ENCODE measurements at places on chromosomes 12 and 14.
A peak's percentile ranks its signal among the peaks of the same experiment; 100 is the strongest.

DNA sequence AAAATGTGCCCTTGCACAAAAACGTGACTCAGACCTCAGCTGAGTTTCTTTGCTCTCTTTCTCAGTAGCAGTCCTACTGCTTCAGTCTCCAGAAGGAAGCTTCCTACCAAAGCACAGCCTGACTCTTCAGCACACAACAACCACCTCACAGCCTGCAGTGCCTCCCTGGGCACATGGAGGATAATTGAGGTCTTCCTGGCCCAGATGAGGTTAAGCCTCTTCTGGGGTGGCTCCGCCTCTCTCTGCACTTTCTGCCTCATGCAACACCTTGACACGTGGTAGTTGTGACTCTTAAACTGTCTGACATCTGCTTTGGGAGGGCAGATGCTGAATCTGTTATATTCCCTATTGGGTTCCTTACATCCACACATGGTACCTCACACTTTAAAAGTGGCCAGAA lies 33.8 kb downstream of the GIT2 start:
- DNase-seq, result no peak

GRCh38 chr12:108605000-108605689 lies 7.3 kb upstream of the TMEM119 start:
- DNase-seq, result no peak

DNA sequence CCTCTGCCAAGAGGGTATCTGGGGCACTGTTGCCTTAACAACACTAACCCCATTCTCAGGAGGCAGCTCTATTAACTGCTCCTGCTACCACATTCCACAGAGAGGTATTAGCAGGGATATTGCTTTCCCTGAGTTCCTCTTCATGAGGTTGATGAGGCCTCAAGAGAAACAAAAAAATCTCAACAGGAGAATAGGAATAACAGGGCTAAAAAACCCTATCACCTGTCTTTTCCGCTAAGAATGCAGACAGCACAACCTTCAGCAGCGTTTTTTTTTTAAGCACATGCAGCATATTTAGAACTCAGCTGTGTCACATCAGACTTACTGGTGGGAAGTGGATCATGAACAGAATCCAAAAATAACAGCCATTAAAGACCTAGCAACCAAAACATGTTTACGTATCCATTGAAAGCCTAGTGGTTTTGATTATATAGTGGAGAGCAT lies 29.2 kb downstream of the ATF7 start:
- DNase-seq, result no peak

GRCh38 chr14:58401587-58401986 lies 5.9 kb downstream of the TOMM20L start:
- DNase-seq, result no peak

DNA sequence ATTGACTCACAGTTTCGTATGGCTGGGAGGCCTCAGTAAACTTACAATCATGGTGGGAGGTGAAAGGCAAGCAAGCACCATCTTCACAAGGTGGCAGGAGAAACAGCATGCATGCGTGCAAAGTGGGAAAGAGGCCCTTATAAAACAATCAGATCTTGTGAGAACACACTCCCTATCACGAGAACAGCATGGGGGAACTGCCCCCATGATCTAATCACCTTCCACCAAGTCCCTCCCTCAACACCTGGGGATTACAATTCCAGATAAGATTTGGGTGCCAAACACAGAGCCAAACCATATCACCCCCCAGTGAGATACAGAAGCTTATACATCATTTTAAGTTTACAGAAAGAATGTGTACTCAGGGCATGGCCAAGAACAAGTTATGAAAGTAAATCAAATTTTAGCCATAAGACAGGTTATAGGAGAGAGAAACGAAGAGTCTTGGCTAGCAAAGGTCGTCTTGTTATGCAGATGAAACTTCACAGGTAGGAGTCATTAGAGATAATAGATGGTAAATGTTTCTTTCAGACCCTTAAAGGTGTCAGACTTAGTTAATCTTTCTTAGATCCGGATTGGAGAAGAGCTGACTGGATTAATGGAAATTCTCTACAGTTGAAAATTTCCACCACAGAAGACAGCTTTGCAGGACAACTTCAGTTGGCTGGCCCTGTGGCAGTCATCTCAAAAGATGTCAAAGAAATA lies 79.8 kb upstream of the SEL1L start:
- DNase-seq, result no peak

DNA sequence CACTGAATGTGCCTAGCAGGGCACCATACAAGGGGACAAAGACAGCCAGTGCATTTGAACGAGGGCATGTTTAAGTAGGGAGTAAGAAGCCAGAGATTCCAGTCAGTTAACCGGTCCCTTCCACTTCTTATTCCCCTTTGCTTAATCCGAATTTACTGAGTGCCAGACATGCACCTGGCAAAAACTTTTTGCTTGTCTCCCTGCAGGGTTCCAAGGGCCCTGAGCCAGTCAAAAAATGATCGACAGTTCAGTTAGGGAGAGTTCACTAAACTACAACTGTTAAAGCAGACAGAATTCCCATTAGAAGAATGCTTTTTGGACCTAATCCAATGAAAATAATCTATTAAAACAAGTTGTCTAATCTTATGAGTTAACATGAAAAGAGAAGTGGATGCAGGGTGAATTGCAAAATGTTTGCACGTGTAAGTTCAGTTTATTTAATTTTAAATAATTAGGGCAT lies 193.8 kb downstream of the TMTC2 start:
- no peak for DNase-seq

DNA sequence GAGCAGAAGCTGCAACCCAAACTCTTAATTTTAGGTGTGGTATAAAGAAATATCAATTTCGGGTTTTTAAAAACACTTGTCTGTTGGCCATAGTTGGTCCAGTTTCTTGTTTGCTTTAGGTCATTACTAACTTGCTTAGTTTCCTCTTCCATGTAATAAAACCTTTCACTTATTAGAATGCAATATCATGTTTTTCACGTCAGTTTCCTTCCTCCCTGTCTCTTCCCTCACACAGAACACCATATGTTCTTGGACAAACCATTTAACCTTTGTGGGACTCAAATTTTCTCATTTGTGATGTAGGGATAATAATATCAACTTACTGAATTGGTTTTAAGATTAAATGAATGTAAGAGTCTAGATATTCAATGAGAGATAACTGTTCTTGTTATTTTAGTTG lies 22.9 kb downstream of the PMCH start:
- DNase-seq, result no peak

- no peak for DNase-seq
Observed at GRCh38 chr14:59247801-59248584, 59.5 kb downstream of the DAAM1 start.

GRCh38 chr14:21068521-21069387 lies 1.4 kb upstream of the ARHGEF40 start:
- peak; percentile 30 for DNase-seq

GRCh38 chr12:28811457-28811856 lies 337.6 kb upstream of the FAR2 start:
- no peak for DNase-seq

DNA sequence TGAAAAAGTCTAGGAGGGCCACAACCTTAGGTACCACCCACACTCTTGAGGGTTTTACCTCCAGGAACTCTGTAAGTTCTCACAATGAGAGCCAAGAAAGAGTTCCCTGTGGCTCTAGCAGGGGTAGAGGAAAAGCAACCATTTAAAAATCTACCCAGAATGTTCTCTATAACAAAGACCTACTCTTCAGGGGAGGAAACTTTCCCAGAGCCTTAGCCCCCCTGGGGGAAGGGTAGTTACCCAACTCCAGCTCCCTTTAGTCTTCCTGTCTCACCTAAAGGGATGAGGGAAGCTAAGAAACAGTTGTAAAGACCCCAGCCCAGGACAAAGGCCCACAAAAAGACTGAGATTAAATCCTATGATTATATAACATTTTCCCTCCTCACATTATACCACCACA lies 46.2 kb upstream of the JDP2 start:
- no peak for DNase-seq

- no peak for DNase-seq
Observed at GRCh38 chr14:85583380-85583779, 53.4 kb downstream of the FLRT2 start.

DNA sequence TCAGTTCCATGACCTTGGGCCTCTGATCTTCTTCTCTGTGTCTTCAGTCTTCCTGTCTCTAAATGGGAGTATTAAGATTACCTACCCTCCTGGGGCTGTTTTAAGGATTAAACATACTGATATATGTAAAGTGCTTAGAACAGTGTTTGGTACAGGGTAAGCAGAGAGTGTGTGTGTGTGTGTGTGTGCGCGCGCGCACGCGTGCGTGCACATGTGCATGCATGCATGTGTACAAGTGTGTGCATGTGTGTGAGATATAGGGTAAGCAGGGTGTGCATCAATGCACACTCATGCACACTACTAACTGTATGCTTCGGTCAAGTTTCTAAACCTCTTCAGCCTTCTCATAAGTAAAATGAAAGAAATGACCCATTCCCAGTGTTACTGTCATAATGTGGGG lies 196.6 kb downstream of the NTF3 start:
- DNase-seq, result no peak

DNA sequence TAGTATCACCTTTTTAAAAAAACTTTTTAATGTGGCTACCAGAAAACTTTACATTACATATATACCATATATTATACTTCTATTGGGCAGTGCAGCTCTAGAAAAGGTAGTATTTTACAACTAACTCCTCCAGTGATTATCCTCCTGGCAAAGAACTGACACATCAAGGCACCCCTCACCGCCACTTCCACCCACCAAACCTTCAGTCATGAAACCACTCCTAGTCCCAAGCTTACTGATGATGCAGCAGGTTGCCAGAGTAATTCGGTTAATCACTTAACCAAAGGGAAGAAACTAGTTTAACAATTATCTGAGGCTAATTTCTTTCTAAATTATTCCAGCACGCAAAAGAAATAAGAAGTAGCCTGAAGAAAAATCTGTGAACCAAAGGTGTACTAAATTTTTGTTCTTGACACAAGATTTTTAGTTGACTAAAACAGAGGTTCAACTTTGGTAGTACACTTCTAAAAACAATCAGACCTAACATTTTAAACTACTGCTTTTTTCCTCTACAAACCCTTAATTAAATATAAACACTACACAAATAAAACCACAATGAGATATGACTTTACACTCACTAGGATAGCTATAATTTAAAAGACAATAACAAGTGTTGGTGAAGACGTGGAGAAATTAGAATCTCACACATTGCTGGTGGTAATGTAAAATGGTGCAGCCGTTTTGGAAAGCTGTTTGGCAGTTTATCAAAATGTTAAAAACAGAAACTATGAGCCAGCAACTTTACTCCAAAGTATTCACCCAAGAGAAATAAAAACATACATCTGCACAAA lies 16.7 kb downstream of the SPPL3 start:
- DNase-seq, result peak; percentile 23

GRCh38 chr14:68893566-68893965 lies 85.5 kb downstream of the ACTN1 start:
- no peak for DNase-seq

DNA sequence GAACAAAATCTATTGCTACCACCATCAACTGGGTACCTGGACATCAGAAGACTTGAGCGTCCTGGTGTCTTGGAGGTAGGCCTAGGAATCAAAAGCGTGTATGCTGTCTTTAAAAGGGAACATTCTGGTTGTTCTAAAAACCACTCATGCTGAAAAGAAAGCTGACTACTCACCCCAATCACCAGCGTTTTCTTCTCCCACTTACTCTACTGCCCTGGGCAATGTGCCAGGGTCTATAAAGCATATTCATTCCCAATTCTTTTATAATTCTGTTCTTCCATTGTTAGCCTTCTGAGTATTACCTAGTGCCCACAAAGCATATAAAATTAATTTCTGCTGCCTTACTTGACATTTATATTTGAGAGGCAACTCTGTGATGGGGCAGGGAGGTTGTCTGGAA lies 133.4 kb downstream of the KCNA5 start:
- DNase-seq, result no peak

DNA sequence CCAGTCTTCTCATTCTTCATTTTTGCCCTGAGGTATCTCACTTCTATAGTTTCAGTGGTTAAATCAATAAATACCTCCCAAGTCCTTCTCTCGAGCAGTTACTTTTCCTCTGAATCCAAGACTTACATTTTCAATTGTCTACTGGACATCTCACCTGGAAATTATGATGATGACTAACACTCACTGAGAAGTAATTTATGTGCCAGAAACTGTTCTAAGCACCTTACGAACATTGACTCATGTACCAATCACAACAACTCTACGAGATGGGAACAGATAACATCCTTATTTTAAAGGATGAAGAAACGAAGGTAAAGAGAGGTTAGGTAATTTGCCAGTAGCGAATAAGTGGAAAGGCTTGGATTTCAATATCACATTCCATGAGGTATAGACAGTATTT lies 94.1 kb downstream of the EML5 start:
- no peak for DNase-seq

DNA sequence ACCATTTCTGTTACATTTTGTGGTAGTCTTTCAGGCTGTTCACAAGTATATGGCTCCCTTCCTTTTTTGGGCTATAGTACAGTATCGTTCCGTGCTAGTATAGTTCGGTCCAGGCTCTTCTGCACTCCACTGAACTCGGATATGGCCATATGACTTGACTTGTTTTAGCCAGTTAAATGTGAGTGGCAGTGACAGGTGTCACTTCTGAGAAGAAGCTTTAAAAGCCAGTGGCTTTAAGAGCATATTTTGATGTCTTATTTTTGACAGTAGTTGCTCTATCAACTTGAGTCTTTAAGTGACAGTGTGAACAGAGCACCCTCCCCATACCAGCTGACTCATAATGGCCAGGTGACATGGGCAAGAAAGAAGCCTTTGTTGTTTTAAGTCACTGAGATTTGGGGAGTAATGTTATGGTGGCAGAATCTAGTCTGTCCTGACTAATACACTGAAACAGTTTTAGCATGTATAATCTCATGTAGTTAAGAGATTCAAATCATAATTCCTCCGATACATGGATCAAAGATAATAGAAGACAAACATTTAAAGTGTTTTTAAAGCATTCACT lies 64.6 kb downstream of the ANO4 start:
- no peak for DNase-seq

DNA sequence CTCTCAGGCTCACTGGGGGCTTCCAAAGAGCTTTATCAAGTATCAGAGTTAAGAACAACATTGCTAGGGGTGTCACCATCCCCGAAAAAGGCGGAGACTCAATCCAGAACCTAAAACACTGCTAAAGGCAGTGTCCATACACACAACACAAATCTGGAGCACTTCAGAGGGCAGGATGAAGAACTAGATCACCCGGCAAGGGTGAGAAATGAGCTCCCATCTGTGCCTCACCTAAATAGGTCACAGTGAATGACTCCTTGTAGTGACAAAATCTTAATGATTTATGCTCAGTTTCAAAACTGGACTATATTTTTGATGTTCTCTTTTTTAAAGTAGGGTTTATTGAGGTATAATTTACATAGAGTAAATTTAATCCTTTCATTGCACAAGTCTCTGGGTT lies 25.6 kb downstream of the NIN start:
- no peak for DNase-seq

GRCh38 chr12:64501486-64501885 lies 49.6 kb downstream of the TBK1 start:
- DNase-seq, result no peak

- DNase-seq, result no peak
Observed at GRCh38 chr14:36855396-36855795, 193.7 kb downstream of the PAX9 start.

GRCh38 chr14:76718306-76719040 lies 42.8 kb upstream of the VASH1 start:
- no peak for DNase-seq

GRCh38 chr12:129727100-129727499 lies 176.7 kb downstream of the TMEM132D start:
- no peak for DNase-seq

Data from stimulated activated CD4-positive, alpha-beta T cell treated with anti-CD3 and anti-CD28 coated beads, Interleukin-4, amount 100 ng/mL, for 1 hour (primary cell).